ENCODE measurements at places on chromosomes 5 and 9.

DNA sequence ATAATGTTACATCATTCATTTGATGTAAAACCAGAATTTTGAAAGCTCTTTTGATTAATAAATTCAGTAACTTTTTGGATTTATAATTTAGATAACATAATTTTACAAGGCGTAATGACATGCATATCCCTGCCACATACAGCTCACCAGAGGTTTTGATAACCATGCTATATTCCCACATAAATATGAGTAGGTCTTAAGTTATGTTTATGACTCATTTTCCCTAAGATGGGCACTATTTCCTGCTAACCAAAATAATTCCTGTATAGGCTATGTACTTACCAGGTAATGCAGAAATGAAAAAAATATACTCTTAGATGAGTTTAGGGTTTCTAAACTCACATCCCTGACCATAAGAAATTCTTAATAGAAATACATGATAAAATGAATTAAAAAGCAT, 93.9 kb upstream of the EDIL3 start:
- DNase-seq: no peak

GRCh38 chr9:134065612-134066419, 2.0 kb downstream of the BRD3 start:
- DNase-seq: peak; percentile 76

DNA sequence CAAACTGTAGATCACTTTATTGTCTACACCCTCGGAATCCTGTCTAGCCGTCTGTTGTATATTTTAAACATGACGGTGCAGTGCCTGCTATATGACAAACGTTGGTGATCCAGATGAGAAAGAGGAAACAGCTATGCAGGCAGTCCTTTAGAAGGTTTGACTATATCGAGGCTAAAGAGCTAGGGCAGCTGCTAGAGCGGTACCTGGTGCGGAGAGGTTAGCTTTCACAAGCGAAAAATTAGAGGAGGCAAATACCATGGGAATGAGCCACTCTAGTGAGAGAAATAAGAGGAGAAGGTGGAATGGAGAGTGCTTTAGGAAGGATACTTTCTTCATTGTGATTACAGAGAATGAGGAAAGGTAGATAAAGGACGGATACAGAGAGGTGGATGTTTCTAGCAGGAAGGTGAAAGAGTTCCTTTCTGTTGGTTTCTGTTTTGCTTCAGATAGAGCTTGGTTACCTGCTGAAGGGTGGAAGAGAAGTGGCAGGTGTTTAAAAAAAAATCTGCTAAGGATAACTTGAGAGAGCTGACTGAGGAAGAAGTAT, 959 bp upstream of the FBXL17 start:
- peak; percentile 9 for DNase-seq

DNA sequence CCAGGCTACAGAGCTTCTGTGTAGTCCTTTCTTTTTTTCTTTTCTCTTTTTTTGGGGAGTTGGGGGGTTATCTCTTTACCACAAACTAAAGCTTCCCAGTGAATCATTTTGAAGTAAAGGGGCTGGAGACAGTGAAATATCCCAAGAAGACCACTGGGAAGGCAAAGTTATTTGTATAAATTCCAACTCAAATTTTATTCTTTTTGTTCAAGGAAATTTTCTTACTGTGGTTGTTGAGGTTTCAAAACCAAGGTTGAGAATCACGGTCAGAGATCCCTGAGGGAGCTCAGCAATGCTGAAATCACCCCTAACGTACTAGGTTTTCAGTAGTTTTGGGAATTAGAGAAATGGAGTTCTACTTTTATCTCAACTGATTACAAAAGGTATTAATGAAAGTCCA, 175.7 kb downstream of the ARHGEF28 start:
- no peak for DNase-seq

GRCh38 chr5:103389846-103390245, 131.3 kb downstream of the MACIR start:
- DNase-seq: no peak

GRCh38 chr5:93584596-93585040, 1.6 kb downstream of the NR2F1 start:
- peak; percentile 70 for DNase-seq

DNA sequence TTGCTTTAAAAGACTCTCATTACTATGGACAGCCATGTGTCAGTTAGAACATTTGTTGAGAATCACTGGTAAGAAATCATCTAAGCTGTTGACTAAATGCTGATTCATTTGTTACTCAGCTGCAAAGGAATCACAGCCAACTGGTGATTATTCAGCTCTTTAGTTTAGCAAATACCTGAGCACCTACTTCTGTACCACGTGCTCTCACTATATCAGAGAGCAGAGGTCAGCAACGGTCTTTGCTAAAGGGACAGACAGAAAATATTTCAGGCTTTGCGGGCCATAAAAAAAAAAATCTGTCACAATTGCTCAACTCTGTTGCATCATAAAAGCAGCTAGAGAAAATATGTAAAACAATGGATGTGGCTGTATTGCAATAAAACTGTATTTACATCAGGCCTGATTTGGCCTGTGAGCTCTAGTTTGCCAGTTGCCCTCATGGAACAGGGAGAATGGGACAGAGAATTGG, 377.6 kb downstream of the DNAH5 start:
- no peak for DNase-seq

DNA sequence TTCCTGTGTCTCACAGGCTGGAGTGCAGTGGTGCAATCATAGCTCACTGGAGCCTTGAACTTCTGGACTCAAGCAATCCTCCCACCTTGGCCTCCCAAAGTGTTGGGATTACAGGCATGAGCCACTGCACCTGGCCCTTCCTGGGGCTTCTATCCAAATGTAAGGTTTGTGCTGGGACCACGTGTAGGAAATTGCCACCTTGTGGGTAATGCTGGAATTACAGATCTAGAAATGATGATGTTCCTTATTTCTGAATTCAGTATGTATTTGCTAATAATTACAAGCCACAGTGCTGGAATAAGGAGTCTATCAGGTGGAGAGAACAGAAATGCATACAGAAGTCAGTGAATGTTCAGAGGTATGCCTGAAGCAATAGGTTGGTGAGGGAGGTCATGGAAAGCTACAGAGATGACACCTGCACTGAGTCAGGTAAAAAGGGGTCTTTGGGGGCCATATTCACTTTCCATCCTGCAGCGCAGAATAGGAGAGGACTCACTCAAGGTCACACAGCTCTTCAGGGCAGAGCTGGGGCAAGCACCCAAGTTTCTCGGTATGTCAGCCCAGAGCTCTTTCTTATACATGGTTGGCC, 8.8 kb upstream of the IGFBPL1 start:
- peak; percentile 47 for DNase-seq

DNA sequence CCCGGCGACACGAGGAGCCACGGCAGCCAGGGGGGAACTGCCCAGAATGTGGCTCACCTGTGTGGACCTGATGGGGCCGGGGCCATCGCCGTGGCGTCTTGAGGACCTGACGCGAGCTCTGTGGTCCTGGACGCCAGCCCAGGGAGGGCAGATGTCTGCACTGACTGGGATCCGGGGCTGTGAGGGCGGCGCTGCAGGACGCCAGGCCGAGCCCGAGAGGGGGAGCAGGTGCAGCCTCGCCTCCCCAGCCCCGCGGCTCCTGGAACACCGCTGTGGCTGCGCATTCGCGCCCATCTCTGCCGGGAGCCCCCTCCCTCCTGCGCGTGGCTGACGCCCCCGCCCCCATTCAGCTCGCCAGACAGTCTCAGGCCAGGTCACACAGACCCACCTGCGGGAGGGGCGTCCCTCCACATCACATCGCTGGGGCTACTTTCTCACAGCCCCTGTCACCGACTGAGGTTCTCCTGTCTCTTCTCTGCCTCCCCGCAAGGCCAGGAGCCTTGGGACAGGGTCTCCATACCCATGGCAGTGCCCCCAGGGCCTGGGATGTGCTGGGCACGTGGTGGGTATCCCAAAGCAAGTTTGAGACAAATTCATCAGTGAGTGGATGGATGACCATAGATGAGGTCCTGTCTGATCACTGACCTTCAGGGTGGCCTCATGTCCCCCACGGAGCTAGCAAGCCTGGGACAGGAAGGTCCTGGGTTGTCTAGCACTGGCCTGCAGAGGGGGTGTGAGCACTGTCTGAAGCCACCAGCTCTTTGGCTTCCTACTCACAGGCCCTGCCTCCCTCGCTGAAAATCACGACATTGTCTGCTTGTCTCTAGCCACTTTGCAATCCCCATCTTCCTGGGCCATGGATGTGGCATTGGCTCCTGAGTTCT, 47.3 kb downstream of the RASGEF1C start:
- peak; percentile 80 for DNase-seq

GRCh38 chr9:14159440-14160216, 154.3 kb downstream of the NFIB start:
- DNase-seq: no peak

DNA sequence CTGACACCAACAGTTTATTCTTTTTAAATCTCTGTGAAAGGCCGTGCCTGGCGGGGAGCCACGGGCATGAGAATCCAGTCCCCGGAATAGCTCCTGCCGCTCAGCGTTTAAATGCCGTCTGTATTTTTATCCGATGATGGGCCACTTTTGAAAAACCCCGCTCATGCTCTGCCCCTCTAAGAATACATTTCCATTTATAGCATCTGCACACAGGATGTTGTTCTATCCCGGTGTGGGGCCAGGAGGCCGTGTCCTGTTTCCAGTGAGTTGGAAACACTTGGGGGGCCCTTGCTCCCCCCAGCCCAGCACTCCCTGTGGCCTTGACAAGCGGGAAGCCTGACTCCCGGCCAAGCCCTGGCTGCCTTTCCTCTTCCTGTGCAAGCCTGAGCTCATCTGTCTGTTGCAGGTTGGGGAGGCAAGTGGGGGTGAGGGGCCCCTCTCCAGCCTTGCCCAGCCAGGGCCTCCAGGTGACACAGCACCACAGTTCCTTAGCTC, 39.0 kb downstream of the ERGIC1 start:
- no peak for DNase-seq

GRCh38 chr9:16341177-16341576, 529.3 kb downstream of the BNC2 start:
- DNase-seq: no peak

- no peak for DNase-seq
These were observed 21.0 kb upstream of the OR13F1 start for GRCh38 chr9:104482921-104483570.

DNA sequence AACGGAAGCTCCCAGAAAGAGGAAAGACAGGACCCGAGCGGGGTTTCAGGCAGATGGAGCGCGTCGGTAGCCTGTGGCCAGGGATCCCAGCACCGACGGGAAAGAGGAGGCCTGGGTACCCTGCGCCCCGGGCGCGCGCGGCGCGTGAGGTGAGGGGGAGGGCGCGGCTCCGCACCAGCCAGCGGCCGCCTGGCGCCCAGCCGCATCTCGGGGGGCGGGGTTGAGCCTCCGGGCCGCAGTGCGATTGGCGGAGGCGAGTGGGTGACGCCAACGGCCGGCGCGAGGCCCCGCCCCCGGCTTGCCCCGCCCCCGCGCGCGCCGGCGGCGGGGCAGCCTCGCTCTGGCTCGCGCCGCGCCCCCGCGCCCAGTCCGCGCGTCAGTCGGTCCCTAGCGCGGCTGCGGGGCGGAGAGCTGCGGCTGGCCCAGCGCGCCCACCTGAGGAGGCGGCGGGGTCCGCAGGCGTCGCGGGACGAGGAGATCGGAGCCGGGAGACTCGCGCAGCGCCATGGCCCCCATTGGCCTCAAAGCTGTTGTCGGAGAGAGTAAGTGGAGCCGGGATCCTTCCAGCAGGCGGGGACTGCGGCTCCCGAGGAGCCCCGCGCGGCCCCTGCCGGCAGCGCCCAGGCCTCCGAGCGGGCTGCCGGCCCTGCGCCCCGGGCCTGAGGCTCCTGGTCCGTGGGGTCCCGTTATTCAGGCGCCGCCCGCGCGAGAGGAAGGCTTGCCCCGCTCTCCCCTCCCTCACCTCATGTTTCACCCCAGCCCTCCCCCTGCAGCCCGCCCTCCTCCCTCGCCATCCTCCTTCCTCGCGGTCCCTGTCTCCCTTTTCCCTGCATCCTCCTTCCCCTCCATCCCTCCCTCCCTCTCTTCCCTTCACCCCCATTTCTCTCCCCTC, at the start of gene STXBP1:
STXBP1 (plus strand) TSS at position 379 of the 892 bp plus-strand sequence; CDS start at position 506, 127 bp downstream.
- DNase-seq: peak; percentile 98

DNA sequence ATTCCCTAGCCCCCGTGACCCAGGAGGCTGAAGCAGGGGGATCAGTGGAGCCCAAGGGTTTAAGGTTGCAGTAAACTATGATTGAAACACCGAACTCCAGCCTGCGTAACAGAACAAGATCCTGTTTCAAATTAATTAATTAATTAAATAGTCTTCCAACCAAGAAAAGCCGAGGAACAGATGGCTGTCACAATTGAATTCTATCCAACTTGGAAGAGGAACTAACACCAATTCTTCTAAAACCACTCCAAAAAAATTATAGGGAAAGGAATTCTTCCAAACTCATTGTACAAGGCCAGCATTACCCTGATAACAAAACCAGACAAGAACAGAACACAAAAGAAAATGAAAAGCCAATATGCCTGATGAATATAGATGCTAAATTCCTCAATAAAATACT, 43.4 kb upstream of the RGS7BP start:
- DNase-seq: no peak

DNA sequence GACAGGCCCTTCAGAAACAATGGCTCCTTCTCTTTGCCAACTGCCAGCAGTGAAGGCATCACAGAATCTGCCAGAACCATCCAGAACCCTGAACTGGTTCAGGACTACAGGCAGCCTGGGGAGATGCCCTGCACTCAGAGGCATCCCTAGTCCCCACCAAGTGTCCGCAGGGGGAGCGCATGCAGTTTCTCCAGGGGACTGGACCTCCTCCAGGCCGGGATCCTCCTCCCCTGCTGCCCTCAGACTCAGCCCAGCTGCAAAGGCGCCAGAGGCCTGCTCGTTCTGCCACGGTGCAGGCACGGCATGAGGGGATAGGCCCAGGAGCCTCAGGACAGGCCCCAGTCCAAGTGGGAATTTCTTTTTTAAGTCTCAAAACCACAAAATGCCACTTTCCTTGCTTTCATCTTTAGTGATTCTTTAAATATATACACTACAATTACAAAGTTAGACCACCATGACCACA, 72.0 kb downstream of the SEMA4D start:
- DNase-seq: no peak

DNA sequence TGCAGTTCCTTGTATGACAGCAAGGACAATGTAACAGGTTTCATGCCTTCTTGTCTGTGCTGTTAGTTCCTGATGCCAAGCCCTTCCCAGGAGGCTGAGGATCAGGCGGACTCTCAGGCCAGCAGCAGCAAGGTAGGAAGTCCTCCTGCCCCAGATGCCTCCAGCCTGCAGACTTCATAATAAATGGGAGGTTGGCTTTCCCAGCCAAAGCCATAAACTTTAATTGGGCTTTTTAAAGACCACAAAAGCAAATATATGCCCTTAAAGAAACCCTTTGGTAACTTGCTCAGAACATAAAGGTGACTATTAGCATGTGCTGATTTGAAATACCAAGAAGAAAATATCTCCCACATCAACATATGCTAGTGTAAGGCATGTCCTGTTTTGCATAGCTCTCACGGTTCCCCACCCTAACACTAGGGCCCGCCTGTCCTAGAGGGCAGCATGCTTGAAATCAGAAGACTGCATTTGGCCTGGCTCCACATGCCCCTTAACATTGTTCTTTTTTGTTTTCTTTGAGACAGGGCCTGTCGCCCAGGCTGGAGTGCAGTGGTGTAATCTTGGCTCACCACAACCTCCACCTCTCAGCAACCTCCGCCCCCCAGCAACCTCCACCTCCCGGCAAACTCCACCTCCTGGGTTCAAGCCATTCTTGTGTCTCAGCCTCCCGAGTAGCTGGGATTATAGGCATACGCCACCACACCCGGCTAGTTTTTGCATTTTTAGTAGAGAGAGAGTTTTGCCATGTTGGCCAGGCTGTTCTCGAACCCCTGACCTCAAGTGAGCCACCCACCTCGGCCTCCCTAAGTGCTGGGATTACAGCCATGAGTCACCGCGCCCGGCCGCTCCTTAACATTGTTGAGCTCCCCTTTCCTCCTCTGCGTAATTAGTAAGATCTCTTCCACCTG, 44.6 kb upstream of the FCN1 start:
- DNase-seq: no peak

- DNase-seq: no peak
These were observed 53.1 kb downstream of the C7 start for GRCh38 chr5:40962207-40962955.

GRCh38 chr5:35145691-35146317, 84.5 kb downstream of the PRLR start:
- no peak for DNase-seq
